ENCODE measurements at places on chromosomes 2 and 18.

- no peak for DNase-seq
Observed at GRCh38 chr2:178482437-178482836, 2.2 kb downstream of the PLEKHA3 start.

- no peak for DNase-seq
Observed at GRCh38 chr2:28450901-28451565, 44.8 kb upstream of the PLB1 start.

DNA sequence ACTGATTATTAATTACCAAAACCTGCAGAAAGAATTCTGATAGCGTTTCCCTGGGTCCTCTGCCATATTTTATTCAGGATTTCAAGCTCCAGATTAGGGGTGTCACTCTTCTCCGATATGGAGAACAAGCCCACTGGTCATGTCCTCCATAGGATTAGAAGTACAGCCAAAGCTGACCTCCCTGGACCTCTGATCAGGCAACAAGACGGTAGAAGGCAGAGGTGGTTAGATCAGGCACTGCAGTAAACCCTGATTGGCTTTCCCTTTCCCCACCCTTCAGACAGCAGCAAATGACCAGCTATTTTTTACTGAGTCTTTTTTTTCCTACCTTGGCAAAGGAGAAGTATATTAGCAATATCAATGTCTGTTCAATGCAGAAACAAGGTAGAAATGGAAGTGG lies 37.7 kb downstream of the SPC25 start:
- no peak for DNase-seq

DNA sequence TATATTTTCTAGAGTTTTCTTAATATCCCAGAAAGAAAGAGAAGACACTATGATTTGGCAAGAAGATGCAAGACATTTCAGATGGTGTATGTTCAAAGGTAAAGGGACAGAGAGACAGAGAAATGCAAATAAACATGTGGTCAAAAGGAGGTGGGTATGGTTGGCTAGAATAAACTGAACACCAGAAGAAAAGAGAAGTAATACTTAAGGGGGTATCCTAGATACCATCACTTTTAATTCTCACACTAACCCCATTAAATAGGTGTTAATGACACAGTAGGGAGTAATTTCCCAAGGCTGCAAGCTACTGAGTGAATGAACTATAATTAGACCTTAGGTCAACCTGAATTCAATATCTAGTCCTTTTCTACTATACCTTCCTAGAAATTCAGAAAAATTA lies 111.2 kb upstream of the CD226 start:
- no peak for DNase-seq

DNA sequence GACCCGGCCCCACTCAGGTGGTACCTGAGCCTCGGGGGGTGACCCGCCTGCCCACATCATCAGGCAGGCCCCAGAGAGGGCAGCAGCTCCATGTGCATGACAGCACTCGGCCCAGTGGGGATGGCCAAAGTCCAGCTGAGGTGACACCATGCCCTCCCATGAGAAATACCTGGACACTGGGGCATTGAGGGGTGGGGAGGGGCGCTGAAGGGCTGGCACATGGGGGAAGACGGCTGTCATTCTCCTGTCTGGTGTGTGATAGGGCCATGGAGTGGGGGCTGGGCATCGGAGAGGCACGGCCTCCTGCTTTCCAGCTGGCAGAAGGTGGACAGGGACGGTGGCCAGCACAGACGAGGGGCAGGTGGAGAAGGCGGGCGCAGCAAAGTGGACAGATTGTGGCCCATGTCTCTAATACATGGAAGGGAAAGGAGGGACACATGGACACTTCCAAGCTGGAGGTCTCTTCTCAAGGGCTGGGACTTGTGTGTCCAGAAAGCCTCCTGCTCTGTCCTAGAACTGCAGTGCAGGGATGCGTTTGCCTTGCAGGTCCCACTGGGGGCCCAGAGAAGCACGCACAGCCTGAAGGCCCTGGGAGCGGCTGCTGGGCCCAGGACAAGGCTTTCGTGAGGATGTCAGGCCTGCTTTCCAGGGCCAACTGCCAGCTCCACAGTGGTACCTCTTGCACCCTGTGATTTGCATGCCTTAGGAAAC lies 302.2 kb downstream of the NDUFA10 start:
- no peak for DNase-seq

- DNase-seq: no peak
Observed at GRCh38 chr2:8661736-8662135, 20.1 kb upstream of the ID2 start.

- DNase-seq: no peak
Observed at GRCh38 chr18:42231796-42232195, 276.8 kb downstream of the PIK3C3 start.

GRCh38 chr2:38793511-38793910 lies 15.5 kb downstream of the GEMIN6 start:
- DNase-seq: no peak

DNA sequence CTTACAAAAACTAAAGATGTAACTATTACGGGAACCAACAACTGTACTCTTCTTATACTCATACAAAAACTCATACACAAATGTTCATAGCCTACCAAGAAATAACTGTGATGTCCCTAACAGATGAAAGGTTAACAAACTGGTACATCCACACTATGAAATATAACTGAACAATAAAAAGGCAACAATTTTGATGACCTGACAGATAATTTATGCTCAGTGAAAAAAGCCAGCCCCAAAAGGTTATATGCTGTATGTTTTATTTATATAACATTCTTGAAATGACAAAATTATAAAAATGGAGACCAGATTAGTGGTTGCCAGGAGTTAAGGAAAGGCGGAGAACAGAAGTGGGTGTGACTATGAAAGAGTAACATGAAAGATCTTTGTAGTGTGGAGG lies 31.3 kb downstream of the REV1 start:
- no peak for DNase-seq

GRCh38 chr2:42191285-42192009 lies 22.3 kb downstream of the EML4 start:
- no peak for DNase-seq

GRCh38 chr2:170436077-170436943 lies 258.4 kb downstream of the MYO3B start:
- no peak for DNase-seq

- no peak for DNase-seq
Observed at GRCh38 chr2:117902933-117903332, 88.4 kb downstream of the DDX18 start.

GRCh38 chr2:34985474-34985873 lies 1370.1 kb upstream of the CRIM1 start:
- no peak for DNase-seq

DNA sequence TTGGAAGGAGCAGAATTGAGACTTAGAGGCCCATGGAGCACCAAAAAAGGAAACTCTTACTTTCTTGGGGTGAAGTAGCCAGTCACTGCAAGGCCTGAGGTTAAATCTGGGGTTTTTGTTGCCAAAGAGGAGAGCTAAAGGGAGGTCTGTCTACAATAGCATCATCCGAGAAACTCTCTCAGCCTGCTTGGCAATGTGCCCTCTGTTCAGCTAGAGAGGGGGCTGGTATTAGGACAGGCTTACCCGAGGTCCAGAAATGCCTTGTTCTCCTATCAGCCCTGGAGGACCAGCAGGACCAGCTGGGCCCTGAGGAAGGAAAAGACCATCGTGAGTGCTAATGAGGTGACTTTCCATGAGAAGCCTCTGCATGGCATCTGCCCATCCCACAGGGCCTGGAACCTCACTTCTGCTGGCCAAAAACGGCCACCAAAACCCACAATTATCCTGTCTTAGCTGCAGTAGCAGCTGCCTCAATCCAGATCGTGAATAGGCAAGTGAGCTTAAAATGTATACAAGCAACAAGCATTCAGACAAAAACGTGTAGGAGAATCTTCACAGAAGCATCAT lies 61.6 kb downstream of the COL6A3 start:
- DNase-seq: no peak

GRCh38 chr2:161988589-161988988 lies 85.4 kb downstream of the DPP4 start:
- no peak for DNase-seq

DNA sequence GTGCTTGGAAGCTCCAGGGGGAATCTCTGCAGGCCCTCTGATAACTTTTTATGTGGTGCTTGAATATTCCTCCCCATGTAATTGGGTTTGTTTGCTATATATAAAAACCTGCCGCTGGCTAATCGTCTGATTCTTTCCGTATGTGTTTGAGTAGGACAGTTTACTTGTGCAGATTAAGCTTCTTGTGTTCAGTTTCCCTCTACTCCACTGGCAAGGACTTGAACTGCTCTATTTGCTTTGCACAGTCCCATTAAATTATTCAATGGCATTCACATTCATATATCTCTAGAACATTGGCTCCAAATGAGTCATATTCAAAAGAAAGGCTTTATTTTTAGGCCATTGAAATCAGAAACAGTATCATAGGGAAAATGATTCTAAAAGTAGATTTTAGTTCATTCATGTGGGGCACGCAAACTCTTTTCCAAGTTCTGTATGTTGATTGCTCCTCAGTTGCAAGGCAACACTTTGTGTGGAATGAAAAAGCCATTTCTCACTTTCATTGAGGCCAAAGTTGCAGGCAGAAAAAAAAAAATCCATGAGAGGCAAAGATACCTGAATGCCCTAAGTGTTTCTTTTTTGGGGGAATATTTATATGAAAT lies 1682.3 kb upstream of the PIK3C3 start:
- DNase-seq: no peak

GRCh38 chr2:180048251-180048650 lies 41.2 kb upstream of the CWC22 start:
- no peak for DNase-seq

DNA sequence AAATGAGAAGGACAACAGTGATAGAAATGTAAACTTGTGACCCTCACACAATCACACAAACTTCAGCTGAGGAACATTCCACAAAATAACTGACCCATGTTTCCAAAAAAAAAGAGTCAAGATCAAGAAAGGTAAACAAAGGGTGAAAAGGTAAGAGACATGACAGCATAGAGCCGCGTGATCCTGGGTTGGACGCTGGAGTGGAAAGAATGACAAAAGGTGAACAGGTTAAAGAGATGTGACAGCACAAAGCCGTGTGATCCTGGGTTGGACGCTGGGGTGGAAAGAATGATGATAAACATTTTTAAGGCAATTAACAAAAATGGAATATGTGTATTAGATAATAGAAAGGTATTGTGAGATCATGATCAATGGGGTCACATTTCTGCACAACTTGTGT lies 110.3 kb downstream of the SNTG2 start:
- no peak for DNase-seq

DNA sequence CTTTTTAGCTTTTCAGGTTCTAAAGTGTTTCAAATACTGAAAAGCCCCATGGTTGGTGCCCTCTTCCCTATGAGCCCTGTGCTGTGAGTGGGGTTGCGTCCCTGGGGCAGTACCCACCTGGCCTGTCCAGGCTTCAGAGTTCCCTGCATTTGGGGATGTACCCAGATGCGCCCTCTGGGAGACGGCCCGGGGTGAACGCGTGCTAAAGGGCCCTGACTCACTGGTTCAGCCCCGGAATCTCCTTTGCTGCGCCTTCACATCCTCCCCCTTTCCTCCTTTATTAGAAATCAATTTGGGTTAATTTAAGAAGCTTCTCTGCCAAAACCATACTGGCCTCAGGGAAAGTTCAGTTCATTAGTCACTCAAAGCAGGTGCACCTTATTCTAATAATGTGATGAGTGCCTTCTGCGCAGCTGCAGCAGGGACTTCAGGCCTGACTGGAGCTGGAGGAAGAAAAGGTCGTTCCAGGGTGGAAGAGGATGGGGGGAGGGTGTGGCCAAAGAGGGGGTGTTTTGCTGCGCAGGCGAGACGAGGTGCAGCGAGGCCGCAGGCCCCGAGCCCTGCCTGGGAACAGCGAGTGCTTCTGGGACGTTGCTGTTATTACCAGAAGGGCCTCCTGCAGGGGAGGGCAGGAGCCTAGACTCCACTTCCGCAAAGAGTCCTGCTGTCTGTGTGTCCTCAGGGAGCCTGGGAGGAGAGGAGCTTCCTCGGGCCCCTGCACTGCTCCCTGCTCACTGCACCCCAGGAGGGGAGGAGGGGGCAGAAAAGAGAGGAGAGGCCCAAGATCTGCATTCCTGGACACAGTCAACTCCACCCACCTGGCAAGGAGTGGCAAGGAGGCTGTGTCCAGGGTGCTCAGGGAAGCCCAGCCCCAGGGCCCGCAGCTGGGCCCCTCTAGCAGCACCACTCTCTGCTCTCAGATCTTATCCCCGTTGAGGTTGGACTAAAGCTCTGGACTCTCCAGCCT lies 223.2 kb upstream of the PXDN start:
- no peak for DNase-seq

GRCh38 chr2:197706839-197707207 lies 1.7 kb downstream of the MARS2 start:
- no peak for DNase-seq

- DNase-seq: no peak
Observed at GRCh38 chr18:79413901-79414300, 18.2 kb downstream of the NFATC1 start.

- no peak for DNase-seq
Observed at GRCh38 chr2:157419031-157419575, 24.8 kb downstream of the CYTIP start.

GRCh38 chr18:62033207-62033606 lies 140.4 kb upstream of the RNF152 start:
- DNase-seq: no peak

DNA sequence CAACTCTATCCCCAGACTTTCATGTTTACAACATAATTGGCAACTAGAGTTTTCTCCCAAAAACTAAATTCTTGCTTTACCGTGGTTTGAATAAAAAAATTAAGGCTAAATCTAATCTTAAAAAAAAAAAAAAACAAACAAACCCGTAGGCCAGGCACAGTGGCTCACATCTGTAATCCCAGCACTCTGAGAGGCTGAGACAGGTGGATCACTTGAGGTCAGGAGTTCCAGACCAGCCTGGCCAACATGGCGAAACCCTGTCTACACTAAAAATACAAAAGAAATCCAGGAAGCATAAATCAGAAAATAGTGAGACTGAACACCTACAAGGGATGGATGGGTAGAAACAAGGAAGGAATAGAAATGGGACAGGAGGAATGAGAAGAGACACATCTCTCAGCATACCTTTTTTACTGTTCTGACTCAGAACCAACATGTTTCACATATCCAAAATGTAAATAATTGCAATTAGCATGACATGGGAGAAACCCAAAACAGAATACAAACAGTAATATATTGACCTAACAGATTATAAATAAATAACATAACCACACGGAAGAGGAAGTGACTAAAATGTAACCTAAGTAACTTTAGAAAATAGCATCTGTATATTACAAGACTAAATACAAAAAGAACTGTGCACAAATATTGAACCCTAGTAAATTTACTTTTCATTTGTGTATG lies 17.5 kb downstream of the MGAT4A start:
- DNase-seq: no peak

GRCh38 chr2:152241948-152242729 lies 66.6 kb upstream of the STAM2 start:
- DNase-seq: no peak

GRCh38 chr2:47815764-47816163 lies 32.8 kb downstream of the MSH6 start:
- no peak for DNase-seq

DNA sequence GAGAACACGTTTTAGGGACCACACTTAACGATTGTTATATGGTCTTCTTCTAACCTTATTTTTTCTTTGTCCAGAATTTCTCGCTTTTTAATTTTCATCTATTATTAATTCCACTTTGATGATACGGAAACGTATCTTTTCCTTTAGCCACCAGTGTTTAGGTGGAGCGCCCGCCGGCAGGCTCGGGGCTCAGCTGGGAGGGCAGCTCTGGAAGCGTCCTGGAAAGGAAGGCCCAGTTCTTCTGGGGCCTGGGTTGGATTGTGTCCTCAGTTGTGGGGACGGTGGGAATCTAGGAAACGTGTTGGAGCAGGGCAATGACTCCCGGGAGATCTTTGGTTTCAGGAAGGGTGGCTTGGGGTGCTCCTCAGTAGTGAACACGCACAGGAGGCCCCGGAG lies 19.4 kb upstream of the SOX11 start:
- no peak for DNase-seq
